HTR-8/SVneo (cell line): ENCODE measurements at places on chromosomes 7 and 10.

DNA sequence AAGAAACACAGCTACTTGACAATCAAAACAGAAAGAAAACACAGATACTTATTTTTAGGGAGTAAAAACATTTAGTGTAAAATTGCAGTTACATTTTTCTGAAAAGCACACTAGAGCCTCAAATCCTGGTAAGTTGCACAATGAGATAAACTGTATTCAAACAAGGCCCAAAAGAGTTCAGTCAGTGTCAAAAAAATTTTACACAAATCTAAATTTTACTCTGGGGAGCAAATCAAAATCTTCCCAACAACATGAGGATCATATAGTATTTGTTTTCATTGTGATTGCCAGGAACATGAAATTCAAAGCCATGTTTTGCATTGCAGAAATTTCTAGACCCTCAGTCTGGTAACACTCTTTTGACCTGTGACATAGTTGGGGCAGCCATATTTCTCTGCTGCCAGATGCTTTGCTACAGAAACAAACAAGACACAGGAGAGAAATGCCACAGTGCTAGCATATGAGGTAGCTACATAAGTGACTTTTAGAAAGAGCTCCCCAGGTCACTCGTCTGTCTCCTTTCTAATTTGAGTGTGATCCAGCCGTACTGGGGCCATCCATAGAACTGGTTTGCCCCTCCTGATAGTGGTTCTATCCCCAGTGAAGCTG lies 49.6 kb downstream of the PDE1C start:
- DNase-seq: no peak

GRCh38 chr7:82624337-82624736 lies 180.8 kb upstream of the CACNA2D1 start:
- DNase-seq: peak; percentile 4

- no peak for DNase-seq
Observed at GRCh38 chr7:101861218-101861775, 43.9 kb downstream of the CUX1 start.

- DNase-seq: no peak
Observed at GRCh38 chr7:8536431-8536830, 103.0 kb downstream of the NXPH1 start.

DNA sequence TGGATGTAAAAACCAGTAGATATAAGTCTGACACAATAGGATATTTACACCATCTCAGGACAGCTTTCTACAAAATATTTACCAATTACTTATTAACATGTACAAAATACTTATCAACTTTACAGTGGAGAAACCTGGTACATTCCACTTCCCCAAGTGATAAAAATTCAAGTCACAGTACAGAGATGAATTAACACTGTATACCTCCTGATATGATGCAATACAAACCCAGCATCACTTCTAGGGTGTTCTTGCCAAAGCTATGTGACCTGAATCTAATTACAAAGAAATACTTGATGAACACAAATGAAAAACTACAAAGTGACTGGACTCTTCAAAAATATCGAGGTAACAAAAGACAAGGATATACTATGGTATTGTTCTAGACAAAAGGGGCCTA lies 156.4 kb upstream of the FGFR2 start:
- DNase-seq: no peak

DNA sequence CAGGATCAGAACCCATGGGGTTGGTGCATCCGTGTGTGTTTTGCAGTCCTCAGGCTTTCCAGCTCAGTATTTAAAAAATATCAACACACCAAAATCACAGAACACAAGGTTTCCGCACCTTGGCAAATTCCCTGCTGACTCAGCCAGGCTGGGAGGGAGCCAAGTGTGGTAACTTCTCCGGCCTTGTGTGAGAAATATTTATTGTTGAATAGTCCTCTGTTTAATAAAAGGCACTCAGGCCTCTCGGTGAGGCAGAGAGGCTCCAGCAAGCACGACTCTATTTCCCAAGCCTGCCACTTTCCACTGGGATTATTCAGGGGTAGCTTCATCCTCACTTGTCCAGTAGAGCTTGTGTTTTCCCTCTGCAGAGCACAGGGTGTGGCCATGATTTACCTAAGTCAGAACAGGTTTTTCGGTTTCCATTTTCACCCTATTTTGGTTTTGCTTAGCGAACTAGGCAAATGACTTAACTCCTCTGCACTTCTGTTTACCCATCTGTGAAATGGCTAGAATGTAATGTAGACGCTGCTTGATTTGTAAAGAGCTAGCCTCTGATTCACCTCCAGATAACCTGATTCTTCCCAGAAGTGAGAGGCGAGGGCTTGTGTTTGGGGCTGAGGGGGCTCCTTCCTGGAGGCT lies 13.0 kb upstream of the CHST15 start:
- no peak for DNase-seq

DNA sequence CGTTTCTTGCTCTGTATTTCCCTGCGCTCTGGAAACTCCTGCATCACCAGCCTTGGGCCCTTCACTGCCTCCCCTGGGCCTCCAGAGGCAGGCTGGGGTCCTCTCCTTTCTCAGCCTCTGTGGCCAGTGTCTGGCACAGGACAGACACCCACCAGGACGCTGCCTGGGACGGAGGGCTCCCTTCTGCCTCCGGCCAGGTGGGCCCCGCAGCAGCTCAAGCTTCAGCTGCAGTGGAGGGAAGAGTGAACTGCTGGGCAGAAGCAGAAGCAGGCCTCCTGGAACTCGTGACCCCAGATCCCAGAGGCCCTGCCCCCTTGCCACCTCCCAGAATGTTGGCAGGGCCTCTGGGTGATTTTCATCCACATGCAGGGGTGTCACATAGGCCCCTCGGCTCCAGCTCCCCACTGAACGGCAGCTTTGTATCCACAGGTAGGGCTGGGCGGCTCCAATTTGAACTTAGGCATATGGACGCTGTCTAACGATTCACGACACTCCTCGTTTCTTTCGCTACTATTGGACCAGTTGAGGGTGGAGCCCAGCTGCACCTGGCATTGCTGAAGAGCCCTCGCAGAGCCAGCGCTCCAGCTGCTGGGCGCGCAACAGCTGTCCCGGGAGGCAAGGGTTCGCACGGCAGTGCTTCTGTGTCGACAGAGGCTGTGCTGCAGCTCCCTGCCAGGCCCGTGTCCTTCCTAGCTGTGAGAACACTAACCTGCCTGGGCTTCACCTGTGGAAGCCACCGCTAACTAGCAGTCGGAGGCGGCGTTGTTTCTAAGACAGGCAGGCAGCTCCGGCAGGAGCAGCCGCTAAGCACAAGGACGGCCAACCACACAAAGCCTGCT lies 18.4 kb upstream of the GPR146 start:
- DNase-seq: no peak

GRCh38 chr7:69232445-69233376 lies 365.6 kb upstream of the AUTS2 start:
- no peak for DNase-seq

- no peak for DNase-seq
Observed at GRCh38 chr10:128777342-128777741, 651.1 kb upstream of the MKI67 start.

DNA sequence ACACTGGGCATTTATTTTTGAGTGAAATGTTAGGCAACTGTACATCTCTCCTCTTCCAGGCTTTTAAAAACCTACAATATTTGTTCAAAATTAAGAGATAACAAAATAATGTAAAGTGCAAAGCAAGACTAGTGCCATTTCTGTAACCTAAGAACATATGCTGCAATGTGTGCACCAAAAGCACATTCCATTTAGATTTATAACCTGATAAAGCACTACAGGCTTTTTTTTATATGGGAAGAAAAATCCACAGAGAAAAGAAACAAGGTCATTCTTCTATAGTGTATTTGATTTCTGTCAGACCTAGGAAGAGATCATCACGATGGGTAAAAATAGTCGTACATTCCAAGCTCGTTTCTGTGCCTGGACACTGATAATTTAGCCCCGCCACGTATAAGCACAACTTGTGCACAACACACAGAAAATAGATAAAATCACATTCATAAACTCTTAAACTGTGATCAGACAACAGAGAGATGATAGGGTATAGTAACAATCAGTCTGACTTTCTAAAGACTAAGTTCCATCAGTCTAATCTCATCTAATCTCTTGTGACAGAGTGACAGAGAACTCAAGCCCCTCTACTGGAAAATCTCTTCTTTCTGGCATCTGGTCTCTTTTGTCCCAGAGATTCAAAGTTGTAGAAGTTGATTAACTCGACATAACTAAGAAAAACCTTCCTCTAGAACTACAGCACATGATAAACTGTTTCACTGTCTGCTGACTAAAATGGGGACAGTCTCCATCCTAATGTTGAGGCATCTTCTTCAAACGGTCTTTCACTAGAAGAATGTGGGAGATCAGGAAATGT lies 6.7 kb downstream of the LAMB1 start:
- DNase-seq: no peak

DNA sequence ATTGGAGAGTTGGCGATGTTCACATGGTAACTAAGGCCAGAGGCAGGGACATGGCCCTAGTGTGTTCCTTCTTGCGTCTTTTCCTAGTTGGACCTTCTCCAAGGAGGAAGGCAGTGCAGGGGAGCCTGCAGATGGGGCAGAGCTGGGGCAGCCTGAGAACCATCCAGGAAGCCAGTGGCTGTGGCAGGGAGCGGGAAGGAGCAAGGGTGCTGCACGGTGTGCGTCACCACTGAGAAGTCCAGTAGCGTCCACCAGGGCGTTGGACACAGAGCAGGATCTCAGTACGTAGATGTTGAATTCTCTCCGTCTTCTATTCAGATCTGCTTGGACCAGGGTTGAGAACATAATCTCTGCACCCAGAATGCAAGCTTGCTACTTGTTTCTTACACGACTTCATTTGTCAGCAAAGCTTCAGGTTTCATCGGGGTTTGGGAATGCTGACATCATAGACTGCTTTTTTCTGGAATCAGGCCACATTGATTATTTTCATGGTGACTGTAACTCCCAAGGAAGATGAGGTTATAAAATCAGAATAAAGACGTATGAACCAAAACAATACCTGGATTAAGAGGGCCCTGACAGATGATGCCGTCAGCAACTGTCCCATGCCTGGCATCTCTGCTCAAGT lies 130.3 kb downstream of the HECW1 start:
- no peak for DNase-seq

- no peak for DNase-seq
Observed at GRCh38 chr7:120992965-120993494, 4.5 kb downstream of the CPED1 start.

DNA sequence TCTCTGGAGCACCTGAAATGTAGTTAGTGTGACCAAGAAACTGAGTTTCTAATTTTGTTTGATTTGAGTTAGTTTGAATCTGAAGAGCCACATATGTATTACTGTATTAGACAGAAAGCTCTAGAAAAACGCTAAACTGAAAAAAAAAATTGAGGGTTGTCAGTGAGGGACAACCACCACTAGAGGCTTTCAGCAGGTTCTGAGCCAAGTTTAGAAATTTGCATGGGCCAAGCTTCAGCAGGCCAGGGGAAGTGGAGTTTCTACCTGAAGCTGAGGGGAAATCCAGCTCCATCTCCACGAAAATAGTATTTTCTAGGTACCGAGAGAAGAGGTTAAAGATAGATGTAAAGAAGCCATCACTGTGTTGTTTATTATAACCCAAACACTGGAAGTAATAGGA lies 77.9 kb upstream of the PLXNA4 start:
- DNase-seq: no peak

DNA sequence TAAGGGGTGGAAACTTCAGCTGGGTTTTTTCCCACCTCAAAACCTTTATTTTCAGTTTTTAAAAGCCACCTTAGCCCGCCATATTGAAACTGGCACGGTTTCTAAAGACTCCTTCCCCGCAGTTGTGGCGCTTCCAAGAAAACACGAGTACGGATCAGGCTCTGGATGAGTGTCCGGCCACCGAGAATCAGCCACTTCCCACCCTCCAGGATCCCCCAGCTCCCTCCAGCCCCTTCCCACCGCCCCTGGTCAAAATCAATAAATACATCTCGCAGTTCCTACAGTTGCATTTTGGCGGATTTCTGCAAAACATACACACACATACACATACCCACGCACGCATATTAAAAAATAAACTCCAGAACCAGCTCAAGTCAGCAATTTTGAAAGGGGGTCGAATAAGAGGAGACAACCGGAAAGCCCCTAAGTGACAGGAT lies 1.1 kb downstream of the SFMBT2 start:
- no peak for DNase-seq
